Neural progenitor cell (in vitro differentiated cells): ENCODE measurements at places on chromosomes 3 and 15. TPM values are rescaled to one million over a fixed set of nuclear protein-coding genes. Genes with fewer than 3 reads are reported as not detected.

GRCh38 chr15:34185666-34186065 is 24.2 kb downstream of the KATNBL1 start:
- no peak for DNase-seq

- DNase-seq, result no peak
Measured at GRCh38 chr3:42063888-42064287, 27.3 kb upstream of the TRAK1 start.

GRCh38 chr3:140467104-140467577 is 210.7 kb upstream of the TRIM42 start:
- peak; percentile 62 for DNase-seq

DNA sequence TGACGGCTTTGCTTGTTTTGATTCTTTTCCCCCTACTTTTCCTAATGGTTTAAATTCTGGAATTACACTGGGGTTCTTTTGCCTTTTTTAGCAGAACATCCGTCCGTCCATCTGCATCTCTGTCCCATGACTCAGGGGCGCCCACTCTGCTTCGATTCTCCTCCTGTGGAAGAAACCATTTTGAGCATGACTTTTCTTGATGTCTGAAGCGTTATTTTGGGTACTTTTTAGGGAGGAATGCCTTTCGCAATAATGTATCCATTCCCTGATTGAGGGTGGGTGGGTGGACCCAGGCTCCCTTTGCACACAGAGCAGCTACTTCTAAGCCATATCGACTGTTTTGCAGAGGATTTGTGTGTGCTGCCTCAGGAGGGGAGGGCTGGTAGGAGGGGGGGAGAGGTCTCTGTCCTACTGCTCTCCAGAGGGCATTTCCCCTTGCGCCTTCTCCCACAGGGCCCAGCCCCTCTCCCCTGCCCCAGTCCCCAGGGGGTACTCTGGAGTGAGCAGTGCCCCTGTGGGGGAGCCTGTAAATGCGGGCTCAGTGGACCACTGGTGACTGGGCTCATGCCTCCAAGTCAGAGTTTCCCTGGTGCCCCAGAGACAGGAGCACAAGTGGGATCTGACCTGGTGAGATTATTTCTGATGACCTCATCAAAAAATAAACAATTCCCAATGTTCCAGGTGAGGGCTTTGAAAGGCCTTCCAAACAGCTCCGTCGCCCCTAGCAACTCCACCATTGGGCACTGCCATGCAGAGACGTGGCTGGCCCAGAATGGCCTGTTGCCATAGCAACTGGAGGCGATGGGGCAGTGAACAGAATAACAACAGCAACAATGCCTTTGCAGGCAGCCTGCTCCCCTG is 19.5 kb upstream of the BSN start:
- DNase-seq, result peak; percentile 94

DNA sequence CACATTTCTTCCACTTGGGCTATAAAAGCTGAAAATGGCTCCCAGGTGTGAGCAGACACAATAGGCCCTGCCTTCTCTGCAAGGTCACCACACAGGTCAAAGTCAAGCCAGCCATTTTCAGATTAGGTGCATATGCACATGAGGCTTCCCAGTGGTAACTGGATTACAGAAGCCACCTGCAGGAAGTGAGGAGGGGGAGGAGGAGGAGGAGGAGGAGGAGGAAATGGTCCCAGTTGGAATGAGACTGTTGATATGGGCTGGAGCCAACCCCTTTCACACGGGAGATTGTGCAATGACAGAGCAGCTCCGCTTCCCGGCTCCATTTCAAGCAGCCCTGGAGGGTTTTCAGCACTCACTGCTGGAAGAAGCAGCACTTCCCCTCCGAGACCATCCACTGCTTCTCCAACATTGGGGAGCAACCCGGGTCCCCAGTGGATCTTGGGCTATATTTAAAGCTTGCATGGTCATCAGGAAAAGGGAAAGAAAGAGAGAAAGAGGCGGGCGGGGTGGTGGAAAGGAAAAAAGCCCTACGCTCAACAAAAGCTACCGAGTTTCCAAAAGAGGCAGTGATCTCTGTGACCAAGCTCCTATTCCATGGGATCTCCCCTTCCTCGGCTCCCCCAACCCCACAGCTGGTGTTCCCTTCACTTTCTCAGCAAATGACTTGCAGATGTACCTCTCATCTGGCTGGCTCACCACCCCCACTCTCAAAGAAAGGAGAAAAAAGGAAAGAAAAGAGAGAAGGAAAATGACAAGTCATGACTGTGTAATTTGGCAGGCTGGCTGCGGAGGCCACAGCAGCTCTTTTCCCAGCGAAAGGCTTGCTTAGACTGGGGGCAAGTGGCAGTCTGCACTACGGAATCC is 58.3 kb downstream of the LRIG1 start:
- no peak for DNase-seq

GRCh38 chr3:17213102-17213501 is 328.3 kb downstream of the PLCL2 start:
- DNase-seq, result no peak

- DNase-seq, result no peak
Measured at GRCh38 chr3:55720614-55721013, 233.5 kb upstream of the WNT5A start.

- DNase-seq, result no peak
Measured at GRCh38 chr15:39313467-39313866, 267.4 kb upstream of the THBS1 start.

GRCh38 chr15:99361545-99362185 is 110.4 kb downstream of the LRRC28 start:
- DNase-seq, result peak; percentile 33

DNA sequence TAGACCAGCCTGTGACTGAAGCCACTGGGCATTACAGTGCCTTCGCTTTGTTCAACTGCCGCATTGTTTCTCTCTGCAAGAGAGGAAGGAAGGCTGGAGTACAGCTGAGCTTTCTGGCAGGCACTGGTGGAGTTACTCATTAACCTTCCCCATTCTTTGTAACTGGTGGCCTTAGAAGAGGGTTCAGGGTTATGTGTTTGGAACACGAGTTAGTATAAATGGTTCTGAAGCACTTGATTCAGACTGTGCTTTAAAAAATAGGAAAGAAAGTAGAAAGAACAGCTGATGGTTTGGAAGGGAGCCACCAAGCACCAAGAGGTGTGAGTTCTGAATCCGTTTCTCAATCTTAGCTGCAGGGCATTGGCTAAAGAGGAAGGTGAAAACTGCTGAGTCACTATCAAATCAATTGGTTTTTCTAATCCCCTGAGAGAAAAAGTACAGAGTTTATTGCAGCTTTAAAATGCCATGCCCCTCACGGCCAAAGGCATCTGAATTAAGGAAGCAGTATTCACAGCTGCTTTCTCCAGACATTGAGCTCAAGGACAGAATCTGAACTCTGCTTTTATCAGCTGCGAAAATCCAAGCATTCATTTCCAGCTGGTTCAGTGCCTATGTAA is 3.6 kb downstream of the HGD start:
- DNase-seq, result peak; percentile 56

DNA sequence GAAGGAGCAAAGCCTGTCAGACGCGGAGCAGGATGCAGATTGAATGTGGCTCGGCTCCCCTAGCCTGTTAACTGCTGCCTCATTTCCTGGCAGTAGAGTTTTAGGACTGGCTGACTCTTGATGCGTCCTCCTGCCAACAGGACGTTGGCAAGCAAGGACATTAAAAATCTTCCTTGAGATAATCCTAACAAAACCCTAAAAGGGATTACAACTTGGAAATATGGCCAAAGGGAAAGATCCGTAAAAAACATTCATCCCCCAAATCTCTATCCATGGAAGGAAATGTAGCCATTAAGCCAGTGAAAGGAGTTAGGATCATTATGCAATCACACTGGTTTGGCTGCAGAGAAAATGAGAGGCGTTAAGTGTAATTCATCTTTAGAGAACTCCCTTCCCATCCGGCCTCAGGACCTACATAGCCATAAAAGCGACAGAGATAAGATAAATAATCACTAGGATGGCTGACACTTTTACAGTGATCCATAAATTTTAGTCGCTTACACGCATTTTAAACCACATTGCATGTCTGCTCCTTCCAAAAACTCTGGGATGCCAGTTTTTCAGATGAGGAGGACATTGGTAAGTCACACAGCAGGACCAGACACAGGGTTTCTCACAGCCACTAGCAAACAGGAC is 44.5 kb upstream of the C3orf80 start:
- DNase-seq, result peak; percentile 14

DNA sequence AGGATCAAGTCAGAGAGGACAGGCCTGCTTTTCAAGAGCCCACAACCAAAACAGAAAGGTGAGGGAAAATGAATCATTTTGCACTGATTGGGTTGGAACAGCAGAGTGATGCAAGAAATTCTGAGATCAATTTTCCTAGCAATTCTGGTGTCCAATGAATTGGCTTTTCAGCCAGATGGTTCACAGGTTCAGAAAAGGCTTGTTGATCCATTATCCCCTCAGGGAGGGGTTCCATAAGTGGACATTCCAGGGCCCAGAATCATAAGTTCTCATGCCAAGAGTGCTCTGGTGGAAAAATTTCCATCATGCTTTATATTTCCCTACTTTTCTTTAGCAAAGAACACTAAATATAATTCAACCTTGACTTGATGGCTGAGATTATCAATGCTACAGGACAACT is 16.2 kb downstream of the RBP2 start:
- DNase-seq, result no peak

- DNase-seq, result no peak
Measured at GRCh38 chr3:172077197-172077757, 37.9 kb downstream of the FNDC3B start.

DNA sequence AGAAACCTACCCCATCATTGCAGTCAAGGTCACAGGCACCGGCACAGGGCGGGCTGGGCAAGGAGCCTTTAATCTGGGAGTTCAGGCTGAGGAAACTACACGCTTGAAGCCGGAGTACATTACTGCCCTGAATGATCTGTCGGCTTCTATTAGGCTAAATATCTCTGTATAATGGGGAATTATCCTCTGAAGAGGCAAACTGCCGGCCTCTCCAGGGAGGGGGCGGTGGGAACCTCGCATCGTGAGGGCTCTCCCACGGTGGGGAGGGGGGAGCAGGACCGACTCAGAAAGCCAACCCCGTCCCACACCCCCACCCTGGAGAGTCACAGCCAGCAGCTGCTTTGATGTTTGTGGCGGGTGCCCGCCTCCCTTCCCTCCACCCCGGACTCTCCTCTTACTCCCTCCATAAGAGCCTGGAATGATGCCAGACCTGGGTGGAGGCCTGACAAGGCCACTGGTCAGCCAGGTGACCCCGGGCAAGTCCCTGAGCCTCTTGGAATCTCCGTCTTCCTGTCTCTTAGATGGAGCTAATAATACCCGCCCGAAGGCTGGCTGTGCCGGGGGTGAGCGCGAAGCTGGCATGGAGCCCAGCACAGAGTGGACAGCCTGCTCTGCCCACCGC is 63.4 kb upstream of the LINGO1 start:
- DNase-seq, result no peak

GRCh38 chr3:172655388-172655787 is 55.5 kb downstream of the NCEH1 start:
- DNase-seq, result no peak

DNA sequence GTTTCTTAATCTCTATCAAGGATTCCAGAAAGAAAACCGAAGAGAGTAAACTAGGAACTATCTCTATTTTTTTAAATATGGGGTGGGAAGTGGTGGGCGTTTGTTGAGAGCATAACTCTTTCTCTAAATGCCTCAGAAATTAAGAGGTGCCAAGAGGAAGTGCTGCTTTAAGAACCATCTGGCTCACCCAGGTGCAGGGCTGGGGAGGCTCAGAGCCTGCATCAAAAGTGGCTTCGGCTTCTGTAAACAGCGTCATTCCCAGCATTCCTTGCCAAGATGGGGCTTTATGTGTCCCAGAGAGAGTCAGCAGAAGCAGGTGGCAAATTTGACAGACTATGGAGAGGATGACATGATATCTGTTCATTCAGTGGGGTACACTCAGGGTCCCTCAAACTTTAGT is 123.3 kb upstream of the BFSP2 start:
- DNase-seq, result peak; percentile 27

- no peak for DNase-seq
Measured at GRCh38 chr3:57637391-57637790, 40.2 kb upstream of the ARF4 start.

- no peak for DNase-seq
Measured at GRCh38 chr3:61221759-61222362, 29.4 kb downstream of the FHIT start.

DNA sequence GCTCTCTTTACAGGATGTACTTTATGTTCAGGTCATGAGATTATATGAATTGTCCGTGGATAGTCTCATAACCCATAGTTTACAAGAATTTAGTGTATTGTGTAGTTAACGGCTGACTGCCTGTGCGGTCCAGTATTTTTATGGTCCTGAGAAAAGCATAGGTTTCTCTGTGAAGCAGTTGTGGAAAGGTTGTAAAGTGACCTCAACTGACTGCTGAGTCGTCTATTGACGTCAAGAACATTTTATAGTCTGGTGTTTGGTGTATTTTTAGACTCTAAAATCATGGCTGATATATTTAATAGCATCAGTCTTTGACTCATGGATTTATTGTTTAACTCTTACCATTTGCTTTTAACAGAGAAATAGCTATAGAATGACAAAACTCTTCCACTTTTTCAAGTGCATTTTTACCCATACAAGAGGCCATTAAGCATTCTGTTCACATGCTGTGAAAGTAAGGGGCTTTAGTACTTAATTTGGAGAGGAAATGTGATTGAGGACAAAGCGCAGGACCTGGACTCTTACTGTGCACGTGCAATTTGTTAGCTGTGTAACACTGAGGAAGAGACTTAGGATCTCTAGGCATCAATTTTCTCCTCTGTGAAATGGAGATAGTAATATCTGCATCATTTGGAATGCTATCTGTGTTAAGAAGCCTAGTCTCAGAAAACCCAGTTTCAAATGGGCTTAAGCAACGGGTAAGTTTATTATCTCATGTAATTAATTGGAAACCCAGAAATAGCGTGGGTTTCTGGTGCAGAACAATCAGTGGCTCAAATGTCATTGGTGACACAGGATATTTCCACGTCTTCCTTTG is 240.8 kb downstream of the NFKBIZ start:
- DNase-seq, result peak; percentile 18

DNA sequence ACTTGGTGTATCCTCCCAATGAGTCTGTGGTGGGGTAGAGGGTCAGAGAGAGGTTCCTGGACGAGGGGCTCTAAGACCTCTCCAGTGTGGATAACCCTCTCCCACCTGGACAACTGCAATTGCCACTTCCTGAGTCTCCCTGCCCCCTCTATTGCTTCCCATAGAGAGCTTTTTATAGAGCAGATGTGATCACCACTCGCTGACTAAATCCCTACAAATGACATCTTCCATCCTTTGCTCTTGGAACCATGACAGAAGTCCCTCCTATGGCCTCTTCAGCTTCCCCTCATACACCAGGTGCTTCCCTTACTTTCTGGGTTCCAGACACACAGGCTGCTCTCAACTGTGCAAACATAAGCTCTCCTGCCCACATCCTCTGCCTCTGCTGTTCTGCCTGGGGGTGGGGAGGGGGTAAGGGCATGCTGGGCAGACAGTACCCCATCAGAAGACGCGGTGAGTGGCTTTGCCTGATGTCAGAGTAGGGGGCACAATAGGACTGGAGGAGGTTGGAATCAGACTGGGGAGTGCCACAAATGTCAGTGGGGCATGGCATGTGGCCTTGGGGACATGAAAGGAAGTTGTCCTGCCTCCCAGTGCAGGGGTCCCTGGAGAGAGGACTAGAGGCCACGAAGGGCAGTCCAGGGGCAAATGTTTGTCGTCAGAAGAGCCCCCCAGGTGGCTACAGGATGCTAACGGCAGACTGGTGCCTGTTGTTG is 15.2 kb downstream of the ITIH3 start:
- DNase-seq, result no peak

GRCh38 chr3:187145149-187145895 is 6.0 kb upstream of the RPL39L start:
- no peak for DNase-seq

- DNase-seq, result no peak
Measured at GRCh38 chr3:23996095-23996524, 51.0 kb downstream of the NR1D2 start.

ZKSCAN7 gene
- total RNA-seq, result 14.1 and 18.7 TPM in 2 replicates

LINGO1 gene
- total RNA-seq, result 7.9 and 28.2 TPM in 2 replicates

TMEM212 gene
- total RNA-seq, result not detected in 2 replicates

COX5A gene
- 144 and 200 TPM in 2 replicates for total RNA-seq

NANOGP8 gene
- total RNA-seq, result 1.5 TPM in 1 of 2 replicates, not detected in the other

TLR9 gene
- not detected in 2 replicates for total RNA-seq

CYP1A1 gene
- 0.15 TPM in 1 of 2 replicates, not detected in the other for total RNA-seq
